Hepatic stellate cell (primary cell): ENCODE measurements at places on chromosomes 1 and 21.
A peak's percentile ranks its signal among the peaks of the same experiment; 100 is the strongest.

- no peak for DNase-seq
These were observed 22.7 kb upstream of the MCOLN3 start for GRCh38 chr1:85070972-85071492.

GRCh38 chr1:199573047-199573446 lies 454.5 kb upstream of the NR5A2 start:
- DNase-seq: no peak

- no peak for DNase-seq
These were observed 48.9 kb upstream of the PTGFR start for GRCh38 chr1:78441921-78442320.

DNA sequence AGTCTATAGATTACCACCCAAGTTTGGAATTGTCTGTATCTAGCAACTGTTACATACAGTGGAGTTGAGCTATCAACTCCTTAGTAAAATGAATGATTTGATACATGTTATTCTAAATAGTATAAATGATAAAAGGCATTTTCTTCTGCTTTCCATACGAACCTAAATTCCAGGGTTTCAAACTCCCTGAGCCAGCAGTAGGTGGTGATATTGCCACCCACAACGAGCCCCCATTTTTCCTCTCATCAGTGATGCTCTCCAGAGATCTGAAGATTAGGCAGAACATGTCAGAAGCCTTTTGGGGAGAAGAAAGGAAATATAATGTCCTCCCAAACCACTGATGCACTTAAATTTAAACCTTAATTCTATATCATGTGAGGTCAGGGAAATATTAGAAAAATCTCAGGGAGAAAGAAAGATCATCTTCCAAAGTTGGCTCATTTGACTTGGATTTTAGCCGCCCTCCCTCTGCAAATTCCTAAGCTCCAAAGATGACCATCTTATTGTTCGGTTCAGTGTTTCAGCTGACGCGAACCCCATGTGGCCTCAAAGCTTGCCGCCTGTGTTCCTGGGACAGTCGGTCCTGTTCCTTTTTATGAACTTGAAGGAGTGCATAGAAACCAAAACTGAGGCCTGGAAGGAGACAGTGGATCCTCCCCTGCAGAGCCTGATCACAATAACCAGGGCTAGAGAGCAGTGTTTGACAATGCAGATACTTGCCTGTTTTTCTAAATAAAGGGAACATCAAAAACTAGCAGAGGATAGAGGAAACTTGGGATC lies 2.3 kb downstream of the EVA1C start:
- DNase-seq: no peak

GRCh38 chr1:245760301-245760700 lies 605.5 kb downstream of the KIF26B start:
- DNase-seq: no peak

DNA sequence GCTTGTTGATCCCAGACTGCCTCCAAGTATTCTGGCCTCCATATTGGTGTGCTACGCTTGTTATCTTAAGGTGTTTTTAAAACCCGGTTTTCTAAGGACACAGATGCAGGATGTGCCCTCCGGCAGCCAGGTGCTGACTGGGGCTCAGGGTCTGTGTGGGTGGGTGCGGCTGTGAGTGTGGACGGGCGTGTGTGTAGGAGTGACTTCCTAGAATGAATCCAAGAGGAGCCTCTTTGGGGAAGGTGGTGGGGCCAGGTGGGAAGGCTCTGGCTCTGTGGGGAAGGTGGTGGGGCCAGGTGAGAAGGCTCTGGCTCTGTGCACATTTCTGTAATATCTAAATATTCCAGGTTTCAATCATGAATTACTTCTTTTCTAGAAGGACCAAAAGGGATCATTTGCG lies 12.8 kb upstream of the TSPEAR start:
- DNase-seq: no peak

DNA sequence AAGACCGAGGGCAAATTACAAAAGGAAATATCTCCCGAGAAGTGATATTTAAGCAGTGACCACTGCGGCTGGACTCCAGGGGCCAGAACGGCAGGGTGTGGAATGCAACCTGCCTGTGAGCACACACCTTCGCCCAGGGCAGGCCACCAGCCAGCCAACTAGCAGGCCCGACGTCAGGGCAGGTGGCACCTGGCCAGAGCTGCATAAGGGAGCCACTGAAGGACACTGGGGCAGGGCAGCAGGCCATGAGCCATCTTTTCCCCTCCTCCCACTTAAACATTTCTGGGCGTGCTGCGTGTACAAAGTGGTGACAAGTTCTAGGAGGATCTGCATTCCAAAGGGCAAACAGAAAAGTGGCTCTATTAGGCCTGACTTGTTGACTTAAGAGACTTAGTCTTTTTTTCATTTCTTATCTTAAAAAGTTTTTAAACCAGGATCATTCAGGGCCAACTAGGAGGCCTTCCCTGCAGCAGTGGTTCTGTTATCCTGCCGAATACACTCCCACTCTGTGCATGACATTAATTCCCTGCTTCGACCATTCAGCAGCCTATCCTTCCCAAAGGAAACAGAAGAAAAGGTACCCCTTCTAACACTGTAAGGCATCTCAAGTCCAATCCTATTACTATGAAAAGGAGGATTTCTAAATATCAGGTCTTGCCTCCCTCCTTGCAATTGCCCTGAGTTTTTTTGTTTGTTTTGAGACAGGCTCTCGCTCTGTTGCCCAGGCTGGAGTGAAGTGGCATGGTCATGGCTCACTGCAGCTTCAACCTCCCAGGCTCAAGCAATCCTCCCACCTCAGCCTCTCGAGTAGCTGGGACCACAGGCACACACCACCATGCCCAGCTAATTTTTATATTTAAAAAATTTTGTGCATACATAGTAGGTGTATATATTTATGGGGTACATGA lies 96.3 kb downstream of the BCAR3 start:
- DNase-seq: peak; percentile 64

DNA sequence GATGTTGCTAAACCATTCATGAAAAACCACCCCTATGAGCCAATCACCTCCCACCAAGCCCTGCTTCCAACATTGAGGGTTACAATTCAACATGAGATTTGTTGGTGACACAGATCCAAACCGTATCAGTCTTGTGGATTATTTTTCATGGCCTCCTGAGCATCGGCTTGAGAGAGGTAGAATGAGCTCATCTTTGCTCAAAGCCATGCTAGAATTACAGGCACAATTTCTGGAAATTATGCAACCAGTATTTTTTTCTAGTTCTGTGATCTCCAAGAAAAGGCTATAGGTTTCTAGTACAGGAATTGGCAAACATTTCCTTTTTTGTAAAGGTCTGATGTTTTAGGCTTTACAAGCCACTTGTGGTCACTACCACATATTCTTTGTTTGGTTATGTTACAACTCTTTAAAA lies 219.4 kb downstream of the DUSP10 start:
- DNase-seq: no peak

- peak; percentile 37 for DNase-seq
These were observed 5.4 kb downstream of the MEAF6 start for GRCh38 chr1:37509181-37509580.

- no peak for DNase-seq
These were observed at the start of gene TP73 for GRCh38 chr1:3651930-3652547. TSS of gene TP73 (plus strand) at chr1:3652516. CDS start at chr1:3682366, 29,850 bp downstream.
